ENCODE measurements at places on chromosomes 1 and 21.

DNA sequence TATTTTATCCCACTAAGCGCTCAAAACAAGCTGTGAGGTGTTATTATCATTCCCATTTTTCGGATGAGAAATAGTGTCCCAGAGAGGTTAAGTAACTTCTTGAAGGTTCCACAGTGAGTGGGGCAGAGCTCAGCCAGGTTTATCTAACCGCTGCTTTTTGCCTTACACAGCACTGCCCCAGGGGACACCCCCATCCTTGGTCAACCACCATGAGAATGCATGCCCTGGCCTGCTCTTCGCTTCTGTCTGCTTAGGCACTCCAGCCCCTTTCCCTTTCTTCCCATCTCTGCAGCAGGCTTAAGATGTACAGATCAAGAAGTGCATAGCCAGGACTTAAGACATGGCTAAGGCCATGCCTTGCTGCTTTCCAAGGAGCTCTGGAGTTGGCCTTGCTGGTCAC lies 159.0 kb upstream of the CD34 start:
- DNase-seq, result no peak

DNA sequence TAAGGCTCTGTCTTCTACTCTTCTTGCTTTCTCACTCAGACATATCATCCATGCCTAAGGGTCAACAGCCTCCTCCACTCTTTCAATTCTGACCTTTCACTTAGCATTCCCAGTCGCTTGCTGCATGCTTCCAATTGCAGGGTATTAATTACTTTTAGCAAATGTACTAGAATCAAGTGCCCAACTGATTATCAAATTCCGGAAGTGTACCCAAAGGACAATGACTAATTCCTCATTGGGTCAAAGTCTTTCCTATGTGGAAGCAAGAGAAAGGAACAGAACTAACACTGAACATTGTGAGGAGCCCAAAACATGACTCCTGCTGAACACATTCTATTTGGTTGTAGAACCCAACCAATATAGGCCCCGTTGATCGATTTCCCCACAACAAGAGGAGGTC lies 101.8 kb downstream of the APP start:
- DNase-seq, result no peak

GRCh38 chr1:37410105-37410504 lies 64.3 kb upstream of the ZC3H12A start:
- DNase-seq, result no peak

DNA sequence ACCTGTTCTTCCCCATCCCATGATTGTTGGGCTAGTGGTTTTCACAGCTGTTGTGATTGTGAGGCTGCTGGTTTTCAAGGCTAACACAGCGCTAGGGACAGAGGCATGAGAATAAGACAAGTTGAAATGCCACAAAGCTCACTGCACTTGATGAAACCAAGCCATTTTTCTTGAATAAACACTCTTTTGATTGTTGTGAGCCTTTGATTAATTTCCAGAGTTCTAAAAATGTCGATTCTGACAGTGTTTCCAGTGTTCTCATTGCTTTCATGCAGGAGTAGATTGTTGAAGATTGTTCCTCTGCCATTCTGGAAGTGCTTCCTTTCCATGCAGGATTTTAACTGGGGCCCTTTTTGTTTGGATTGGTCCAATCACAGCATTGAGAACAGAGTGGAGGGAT lies 134.9 kb upstream of the GRIK3 start:
- no peak for DNase-seq

DNA sequence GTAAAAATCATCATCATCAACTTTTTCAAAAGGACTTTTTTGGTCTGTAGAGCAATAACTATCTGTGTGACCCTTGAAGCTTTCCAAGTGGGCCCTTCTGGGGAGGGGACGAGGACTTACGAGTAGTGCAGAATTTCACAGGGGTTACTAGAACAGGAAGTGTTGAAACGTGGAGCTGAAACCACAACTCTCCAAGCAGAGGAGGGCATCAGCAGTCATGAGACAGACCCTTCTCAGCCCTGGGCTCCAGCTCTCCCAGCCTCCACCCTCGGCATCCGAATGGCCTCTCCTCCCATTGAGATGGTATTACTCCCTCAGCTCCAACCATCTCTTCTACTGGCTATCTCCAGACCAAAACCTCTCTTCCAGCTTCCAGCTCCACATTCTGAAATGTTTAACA lies 3.6 kb downstream of the FAM89A start:
- DNase-seq, result no peak

DNA sequence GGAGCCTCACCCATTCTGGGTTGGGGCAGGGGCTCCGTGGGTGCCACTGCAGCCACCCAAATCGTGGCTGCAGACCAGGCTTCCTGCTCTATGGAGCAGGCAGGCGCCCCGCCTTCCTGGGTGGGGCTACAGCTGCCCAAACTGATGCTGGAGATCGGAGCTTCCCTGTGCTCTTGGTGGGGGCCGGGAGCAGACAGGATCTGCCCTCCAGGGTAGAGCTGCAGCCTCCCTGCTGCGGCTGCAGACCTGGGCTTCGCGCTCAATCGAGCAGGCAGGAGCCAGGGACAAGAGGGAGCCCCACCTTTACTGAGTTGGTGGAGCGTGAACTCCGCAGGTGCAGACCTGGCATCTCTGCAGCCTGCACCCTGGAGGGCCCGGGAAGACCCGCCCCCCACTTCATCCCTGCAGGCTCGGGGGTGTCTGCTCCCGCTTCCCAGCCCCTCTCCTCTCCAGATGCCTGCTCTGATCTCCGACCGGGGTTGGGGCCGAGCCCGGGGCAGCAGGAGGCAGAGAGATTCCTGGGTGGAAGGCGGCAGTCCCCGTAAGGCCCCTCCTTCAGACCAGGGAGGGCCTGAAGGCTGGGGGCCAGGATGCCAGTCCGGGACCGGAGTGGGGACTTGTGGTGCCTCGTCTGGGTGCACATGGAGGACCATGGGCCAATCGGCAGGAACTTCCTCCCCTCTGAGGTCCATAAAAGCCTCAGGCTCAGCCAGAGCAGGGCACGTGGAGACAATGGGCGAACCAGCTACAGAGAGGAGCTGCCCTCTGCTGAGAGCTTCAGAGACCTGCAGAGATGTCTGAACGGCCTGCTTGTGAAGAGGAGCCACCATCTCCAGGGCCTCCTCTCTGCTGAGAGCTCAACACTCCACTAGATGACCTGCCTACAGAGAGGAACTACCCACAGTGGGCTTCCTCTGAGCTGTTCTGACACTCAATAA lies 359.3 kb downstream of the SMYD3 start:
- no peak for DNase-seq

GRCh38 chr1:70737125-70737524 lies 310.5 kb downstream of the PTGER3 start:
- no peak for DNase-seq

DNA sequence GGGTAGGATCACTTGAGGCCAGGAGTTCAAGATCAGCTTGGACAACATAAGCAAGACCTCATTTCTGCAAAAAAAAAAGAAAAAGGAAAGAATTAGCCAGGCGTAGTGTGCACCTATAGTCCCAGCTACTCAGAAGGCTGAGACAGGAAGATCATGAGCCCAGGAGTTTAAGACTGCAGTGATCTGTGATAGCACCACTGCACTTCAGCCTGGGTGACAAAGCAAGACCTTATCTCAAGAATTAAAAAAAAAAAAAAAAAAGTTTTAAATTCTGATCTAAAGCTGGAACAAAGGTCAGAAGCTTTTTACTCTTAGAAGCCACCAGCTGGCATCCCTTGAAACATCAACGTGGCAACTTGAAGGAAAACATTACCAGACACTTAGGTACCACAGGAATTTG lies 45.3 kb downstream of the HENMT1 start:
- DNase-seq, result no peak

DNA sequence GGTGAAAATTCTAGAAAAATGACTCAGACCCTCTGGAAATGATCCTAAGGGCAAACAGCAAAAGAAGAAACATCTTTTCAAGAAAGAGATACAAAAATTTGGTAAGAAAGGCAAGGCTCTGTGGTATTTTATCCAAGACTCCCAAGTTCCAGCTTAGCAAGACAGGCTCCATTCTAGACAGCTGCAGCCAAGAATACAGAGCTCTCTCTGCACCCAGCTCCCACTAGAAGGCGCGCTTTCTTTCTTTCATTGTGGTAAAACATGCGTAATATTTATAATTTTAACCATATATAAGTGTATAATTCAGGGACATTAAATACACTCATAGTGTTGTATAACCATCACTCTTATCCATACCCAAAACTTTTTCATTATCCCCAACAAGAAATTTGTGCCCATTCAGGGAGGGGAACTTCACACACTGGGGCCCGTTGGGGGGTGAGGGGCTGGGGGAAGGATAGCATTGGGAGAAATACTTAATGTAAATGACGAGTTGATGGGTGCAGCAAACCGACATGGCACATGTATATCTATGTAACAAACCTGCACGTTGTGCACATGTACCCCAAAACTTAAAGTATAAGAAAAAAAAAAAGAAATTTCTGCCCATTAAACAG lies 2.2 kb upstream of the HFM1 start:
- no peak for DNase-seq

DNA sequence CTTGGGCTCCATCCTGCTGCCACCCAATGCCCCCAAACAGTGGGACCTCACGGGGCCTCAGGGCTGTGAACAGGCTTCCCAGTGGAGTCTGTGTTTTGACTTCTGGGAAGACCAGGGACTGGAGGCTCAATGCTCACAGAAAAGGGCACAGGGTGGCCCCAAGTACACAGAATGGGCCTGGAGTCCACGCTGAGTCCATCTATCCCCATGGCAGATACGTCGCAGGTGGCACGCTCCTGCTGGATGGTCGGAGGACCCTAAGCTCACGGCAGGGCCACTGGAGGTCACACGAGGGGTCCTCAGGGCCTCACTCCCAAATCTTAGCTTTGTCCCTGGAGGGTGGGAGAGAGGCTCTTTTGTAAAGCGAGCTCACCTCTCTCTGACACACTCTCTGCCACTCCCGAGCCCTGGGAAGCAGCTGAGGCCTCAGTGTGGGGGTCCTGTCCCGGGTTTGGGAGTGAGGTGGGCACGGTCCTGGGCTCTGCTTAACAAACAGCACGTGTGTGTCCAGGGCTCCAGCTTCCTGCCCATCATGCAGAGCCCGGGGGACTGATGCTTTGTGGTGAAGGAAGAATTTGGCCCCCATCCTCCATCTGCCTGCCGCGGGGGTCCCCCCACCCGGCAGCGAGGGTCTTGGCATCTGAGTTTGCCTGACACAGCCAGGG lies 27.2 kb upstream of the TTC34 start:
- no peak for DNase-seq

- no peak for DNase-seq
These were observed 40.4 kb upstream of the APOBEC4 start for GRCh38 chr1:183693521-183693920.

GRCh38 chr21:36023092-36023480 lies 37.2 kb downstream of the SETD4 start:
- no peak for DNase-seq

DNA sequence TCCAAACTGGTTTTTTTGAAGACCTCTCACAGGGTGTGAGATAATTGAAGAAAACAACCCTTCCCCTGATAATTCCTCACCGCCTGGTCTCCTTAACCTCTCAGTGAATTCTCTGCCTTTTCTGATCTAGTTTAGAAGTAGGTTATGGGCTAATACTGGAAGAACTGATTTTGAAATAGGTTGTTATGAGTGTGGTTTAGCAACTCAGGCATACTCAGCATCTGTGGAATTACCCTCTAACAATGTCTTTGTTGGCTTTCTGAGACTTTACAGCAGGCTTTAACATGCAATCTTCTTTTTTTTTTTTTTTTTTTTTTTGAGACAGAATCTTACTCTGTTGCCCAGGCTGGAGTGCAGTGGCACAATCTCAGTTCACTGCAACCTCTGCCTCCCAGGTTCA lies 10.3 kb upstream of the PLD5 start:
- DNase-seq, result no peak

- no peak for DNase-seq
These were observed 566.8 kb upstream of the USP24 start for GRCh38 chr1:55781944-55782482.

GRCh38 chr21:34191876-34192275 lies 118.5 kb downstream of the MRPS6 start:
- DNase-seq, result no peak

DNA sequence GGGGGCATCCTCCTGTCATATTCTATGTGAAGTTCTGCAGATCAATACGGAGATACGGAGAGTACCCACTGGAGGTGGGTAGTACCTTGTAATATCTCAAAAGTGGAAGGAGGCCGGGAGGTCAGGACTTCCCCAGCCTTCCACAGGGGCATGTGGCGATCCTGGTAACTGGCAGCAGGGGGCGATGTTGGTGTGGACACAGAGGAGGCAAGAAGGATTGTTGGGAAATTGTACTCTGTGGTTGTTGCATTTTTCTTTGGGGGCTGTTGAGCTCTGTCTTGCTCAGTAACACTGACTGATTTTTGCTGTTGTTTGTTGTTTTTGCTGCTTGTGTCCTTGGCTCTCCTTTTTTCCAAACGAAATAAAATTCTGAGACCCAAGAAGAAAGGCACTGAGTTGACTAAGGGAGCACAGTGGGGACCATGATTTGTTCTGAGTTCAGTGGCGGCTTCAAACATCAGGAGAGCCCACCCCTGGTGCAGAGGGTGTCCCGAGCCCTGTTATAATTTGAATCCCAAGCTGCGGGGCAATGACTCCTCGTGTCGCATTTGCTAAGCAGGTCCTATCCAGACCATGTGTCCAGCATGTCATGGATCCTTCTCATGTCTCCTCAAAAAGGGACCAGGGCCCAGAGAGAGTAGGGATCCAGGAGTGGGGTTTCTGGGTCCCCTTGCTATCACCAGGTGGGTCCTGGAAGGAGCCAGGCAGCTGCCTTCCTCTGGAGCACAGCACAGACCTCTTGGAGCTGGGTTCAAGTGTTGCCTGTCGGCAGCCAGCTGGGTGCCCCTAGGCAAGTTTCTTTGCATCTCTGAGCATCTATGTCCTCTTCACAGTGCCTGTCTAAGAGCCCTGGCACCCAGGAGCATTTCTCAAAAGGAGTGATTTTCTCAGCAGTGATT lies 22.8 kb downstream of the LHX4 start:
- DNase-seq, result no peak

DNA sequence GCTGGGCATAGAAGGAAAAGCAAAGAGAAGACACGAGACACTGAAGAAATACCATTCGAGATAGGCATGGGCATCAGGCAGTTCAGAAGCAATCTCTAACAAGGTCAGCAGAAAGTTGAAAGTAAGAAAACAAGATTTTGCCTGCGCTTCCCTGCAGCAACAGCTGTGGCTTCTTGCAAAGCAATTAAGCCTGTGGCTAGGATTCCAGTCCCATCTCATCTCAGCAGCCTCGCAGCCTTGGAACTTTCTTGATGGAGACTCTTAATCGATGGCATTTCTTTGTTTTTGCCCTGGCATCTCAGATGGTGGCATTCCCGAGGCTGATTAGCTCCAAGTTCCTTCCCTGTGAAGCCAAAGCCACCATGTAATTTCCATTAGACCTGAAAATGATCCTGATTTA lies 64.6 kb upstream of the SPAG17 start:
- DNase-seq, result no peak

- DNase-seq, result no peak
These were observed 72.8 kb downstream of the CD2 start for GRCh38 chr1:116826818-116827606.

DNA sequence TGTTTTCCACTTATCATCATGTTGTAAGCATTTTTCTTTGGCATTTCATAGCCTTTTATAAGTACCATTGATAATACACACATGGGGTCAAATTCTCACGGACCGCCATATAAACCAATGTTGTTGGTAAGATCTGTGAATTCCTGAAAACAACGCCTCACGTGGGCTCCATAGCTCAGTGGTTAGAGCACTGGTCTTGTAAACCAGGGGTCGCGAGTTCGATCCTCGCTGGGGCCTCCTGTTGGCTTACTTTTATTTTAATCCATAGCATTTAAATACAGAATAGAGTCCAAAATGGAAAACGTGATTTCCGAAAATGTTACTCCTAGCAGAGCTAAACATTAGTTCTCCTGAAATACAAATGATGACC lies 83.1 kb downstream of the HHIPL2 start:
- no peak for DNase-seq

Data from renal cortex interstitium (tissue), 15 donors.